Amniotic stem cell (primary cell): ENCODE measurements at places on chromosomes 16 and 17.
A peak's percentile ranks its signal among the peaks of the same experiment; 100 is the strongest.

DNA sequence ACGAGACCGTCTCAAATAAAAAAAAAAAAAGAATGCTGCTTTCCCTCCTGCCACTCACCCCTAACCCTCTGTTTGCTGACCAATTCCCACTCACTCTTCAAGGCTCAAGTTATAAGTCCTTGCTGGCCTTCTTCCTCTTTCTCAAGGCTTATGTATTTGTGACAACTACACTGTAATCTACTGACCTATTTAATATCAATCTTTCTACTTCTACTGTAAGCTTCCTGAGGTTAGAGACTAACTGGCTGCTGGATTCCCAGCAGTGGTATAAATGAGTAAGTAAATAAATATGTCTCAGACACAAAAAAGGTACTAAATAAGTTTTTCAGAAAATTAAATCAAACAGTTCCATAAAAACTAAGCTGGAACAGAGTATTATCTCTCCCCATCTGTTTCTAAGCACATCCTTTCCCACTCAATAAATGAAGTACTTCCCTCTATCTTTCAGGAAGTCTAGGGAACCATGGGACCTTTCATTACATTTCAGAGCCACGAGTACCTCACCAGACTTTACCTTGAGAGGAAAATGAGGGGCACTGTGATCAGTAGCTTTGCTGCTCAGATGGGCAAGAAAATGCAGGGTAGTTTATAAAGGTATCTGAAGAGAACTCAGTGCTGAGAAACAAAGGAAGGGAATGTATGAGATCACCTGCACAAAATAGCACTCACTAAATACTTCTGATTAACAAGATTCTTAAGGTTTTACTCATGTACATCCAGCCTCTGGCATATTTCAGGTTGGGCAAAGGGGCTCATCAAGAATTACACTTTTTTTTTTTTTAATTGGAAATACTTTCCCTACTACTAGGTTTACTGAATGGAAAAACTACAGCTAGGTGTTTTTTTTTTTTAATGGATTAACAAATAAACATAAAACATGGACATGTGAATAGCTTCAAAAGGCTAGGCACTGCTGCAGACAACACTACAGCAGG lies 10.8 kb downstream of the SSH2 start:
- no peak for DNase-seq

DNA sequence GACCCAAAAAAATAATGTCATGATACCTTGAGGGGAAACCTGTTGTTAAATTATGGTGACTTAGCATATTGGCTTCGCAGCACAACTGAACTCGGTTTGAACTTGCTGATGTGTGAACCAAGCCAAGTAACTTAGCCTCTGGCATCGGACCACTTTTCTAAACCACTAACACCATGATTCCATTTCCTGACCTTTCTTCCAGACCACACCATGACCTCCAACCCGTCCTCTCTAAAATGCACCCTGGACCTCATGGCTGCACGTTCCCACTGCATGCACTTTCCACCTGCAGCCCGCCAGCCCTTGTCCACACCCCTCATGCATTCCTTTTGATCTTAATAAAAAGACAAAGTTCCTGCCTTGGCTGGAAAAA lies 29.3 kb downstream of the DYNLRB2 start:
- no peak for DNase-seq

GRCh38 chr17:81012574-81013447 lies 21.2 kb downstream of the CHMP6 start:
- no peak for DNase-seq

DNA sequence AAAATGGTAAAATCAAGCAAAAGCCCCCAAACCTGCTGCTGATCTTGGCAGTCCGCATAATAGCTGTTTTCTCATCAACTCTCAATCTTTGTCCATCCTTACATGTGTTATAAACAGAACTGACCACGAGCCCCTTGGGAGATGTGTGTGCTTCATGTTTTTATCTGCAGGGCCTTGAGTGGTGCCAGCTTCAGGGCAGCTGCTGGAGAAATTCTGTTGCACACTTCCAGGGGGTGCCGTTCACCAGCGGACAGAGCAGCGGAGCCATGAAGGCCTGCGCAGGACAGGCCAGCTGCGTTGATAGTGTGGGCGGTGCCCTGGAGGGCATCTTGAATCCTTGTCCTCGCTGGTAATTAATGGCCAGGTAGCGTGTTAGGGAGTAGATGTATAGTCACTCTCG lies 20.1 kb downstream of the MPRIP start:
- no peak for DNase-seq

GRCh38 chr17:64387545-64388171 lies 3.0 kb downstream of the PECAM1 start:
- DNase-seq: no peak

- DNase-seq: no peak
Observed at GRCh38 chr16:84749815-84750214, 50.0 kb downstream of the USP10 start.

DNA sequence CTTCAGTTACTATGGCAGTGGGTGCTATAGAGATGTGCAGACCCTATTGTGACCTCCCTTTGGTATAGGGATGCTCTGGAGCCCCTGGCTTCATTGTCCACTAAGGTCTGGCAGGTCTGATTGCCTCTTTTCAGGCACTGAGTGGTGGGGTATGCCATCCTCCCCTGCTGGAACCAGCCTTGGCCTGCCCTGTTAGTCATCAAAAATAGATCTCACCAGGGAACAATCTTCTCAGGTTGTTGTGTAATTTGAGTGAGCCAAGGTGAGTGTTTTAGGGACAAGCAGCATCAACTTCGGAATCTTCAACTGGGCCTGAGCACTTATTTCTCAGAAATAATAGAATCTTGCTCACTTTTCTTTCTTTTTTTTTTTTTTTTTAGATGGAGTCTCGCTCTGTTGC lies 19.6 kb downstream of the HMOX2 start:
- no peak for DNase-seq

- no peak for DNase-seq
Observed at GRCh38 chr17:74520016-74520434, 11.2 kb downstream of the CD300LB start.

- DNase-seq: no peak
Observed at GRCh38 chr16:67082891-67083290, 26.9 kb upstream of the PHAF1 start.

- DNase-seq: no peak
Observed at GRCh38 chr17:5588584-5588983, 4.3 kb upstream of the NLRP1 start.

DNA sequence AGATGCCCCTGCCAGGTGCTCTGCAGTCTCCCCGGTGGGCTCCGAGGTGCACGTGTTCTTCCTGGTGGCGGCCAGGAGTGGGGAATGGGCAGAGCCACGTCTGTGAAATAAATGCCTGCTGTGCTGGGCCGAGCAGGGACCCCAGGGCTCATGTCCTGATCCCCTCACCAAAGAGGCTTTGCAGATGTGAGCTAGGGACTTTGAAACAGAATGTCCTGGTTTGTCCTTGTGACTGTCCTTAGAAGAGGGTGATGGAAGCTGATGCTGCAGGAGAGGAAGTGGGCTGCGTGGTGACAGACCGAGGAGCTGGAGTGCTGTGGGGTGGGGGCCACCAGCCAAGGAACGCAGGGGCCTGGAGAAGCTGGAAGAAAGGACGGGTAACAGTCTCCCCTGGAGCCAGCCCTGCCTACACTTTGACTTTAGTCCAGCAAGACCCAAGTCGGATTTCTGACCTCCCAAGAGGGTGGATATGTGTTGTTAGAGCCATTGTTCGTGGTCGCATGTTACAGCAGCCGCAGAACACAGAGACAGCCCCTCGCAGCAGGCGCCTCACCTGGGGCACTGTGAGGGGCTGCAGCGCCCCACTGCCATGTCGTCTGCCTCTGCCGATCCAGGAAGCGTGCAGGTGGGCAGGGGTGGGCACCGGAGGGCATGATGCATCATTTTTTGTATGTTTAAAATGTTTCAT lies 217.9 kb upstream of the CIBAR2 start:
- no peak for DNase-seq

DNA sequence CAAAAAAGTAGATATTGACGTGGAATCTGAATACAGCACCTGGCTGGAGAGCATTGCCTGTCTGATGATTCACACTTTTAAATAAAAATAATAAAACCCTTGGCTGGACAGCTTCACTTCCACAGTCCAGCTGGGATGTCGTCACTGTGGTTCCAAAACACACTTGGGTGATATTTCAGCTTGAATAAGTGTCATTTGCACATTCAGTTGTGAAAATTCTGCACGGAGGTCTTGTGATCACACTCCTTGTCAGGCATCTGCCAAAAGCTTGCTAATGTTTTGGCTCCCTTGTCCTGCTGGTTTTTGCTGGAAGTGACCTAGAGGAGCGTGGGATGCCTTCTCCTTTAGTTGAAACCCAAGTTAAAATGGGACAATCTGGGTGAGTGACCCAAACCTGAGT lies 60.7 kb downstream of the PCTP start:
- no peak for DNase-seq

- DNase-seq: no peak
Observed at GRCh38 chr17:81365601-81366585, 29.4 kb upstream of the BAHCC1 start.

DNA sequence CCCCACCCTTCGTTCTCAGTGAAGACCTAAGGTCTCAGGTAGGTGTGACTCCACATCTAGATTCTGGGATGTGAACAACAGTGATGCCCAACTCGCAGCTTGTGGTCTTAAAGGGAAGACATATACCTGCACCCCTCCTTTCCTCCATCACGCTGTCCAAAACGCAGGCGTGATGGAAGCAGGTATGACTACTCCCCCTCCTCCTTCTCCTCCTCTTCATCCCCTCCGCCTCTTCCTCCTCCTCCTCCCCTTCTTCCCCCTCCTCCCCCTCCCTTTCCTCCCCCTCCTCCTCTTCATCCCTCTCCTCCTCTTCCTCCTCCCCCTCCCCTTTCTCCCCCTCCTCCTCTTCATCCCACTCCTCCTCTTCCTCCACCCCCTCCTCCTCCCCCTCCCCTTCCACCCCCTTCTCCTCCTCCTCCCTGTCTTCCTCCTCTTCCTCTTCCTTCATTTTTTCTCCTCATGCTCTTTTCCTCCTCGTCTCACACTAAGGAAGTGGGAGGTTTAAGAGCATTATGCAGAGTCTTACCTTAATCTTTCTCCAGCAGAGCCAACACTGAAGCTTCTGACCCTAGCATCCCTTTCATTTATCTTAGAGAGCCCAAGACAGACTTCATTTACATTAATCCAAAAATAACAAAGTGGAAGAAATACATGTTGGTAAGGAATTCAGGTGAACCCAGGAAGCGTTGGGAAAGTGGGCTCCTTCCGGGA lies 352.5 kb downstream of the FOXL1 start:
- no peak for DNase-seq

DNA sequence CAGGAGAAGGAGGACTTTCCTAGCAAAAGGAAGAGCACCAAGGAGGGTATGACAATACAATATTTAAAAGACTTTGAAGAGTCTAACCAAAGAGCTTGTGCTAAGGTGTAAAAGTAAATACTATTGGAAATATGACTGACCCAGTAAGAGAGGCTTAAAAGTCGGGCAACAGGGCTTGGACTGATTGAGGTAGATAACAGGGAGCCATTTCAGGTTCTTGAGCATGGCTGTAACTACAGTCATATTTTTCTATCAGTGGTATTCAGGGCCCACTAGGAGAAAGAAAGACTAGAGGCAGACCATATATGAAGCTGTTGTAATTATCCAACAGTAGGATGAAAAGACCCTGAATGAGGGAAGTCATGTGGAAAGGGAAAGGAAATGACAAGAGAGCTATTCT lies 62.3 kb downstream of the SMURF2 start:
- no peak for DNase-seq

- no peak for DNase-seq
Observed at GRCh38 chr17:47776330-47777197, 43.5 kb downstream of the TBX21 start.

- DNase-seq: no peak
Observed at GRCh38 chr17:19457830-19458271, 46.8 kb downstream of the RNF112 start.

GRCh38 chr17:73340093-73340596 lies 28.3 kb upstream of the CDC42EP4 start:
- peak; percentile 84 for DNase-seq

DNA sequence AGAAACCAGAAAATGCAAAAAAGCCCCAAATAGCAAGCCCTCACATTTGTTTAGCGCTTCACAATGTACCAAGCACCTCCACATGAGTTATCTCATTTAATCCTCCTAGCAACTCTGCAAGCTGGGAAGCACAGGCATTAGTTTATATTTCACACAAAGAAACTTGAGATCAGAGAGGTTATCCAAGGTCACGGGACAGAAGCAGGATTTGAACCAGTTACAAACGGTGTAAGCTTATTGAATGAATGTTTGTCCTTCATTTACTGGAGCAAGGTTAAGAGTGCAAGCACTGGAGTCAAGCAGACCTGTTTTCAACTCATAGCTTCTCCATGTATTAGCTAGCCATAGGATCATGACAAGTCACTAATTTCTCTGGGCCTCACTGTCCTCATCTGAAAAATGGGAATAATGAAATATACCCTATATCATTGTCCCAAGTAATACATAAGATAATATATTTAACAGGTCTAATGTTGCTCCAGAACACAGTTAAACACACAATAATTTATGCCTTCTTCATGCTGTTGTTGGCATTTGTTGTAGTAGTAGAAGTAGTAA lies 6.1 kb upstream of the HLF start:
- no peak for DNase-seq

DNA sequence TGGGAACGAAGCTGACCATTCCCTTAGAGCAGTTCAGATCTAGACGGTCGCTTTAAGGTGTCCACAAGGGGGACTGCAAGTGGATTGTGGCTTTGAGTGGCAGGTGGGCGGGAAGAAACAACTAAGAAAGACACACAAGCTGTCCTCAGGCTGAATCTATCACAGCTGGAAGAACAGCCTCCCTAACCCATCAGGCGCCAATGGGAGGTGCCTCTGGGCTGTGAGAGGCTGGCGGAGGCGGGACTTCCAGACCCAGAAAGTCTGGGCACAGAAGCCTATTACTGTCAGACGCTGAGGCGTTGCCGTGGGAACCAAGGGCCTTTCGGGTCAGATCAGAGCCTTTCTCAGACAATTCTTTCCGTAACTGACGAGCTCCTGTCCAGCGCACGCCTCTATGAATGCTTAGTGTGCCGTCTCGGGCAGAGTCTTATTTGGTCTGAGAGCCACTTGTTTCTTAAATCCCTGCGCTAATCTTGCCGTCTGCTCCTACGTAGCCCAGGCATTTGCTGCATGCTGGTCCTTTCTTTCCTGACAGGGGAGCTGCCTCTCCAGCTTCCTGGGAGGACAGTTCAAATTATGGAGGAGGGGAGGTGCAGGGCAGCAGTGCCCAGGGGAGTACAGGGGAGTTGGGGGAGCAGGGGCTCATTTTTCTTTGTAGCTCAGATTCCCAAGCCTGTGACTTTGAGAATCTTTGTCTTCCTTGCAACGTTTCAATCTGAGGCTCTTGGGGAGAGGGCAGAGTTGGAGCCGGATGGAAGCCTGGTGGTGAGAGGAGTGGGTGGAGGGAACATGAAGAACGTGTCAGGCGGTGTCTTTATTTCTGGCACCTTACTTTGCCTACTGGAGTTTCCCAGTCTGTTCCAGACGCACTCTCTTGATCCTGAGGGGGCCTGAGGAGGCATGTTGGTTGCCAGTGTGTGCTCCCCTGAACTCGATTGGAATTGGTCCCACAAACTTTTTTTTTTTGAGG lies 618.7 kb downstream of the KCNJ18 start:
- no peak for DNase-seq
